ENCODE measurements at places on chromosomes 1 and 21. TPM values are rescaled to one million over a fixed set of nuclear protein-coding genes. Genes with fewer than 3 reads are reported as not detected.

DNA sequence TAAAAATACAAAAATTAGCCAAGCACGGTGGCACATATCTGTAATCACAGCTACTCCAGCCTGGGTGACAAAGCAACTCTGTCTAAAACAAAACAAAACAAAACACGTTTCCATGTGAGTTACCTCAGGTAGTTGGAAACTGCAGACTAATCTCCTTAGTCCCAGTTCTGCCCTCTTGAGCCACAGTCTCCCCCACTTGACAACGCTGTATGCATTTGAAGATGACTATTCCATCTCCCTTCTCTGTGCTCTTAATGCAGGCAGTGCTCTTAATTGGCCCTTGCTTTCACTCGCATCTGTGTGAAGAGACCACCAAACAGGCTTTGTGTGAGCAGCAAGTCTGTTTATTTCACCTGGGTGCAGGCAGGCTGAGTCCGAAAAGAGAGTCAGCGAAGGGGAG lies 19.6 kb upstream of the DHCR24 start:
- no peak overlapping the region for H3K4me3 ChIP-seq
- no peak for DNase-seq
- H3K27ac ChIP-seq = no peak overlapping the region
- peaks cover 18% of the 10 kb centered on the region for H3K27me3 ChIP-seq

DNA sequence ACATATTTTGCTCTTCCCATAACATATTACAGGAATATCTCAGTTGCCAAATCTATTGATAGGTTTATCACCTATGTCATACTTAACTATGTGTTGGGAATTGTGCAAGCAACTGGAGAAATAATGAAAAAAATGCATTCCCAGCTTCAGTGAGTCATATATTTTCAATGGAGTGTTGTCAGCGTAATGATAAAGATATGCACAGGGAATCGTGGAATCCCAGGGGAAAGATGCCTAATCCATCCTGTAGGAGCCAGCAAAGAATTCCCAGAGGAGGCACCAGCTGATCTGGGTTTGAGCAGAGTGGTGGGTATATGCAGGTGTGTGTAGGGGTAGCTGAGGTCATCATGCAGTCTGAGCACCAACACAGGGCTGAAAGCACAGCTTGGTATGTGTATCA lies 213.3 kb upstream of the DAB1 start:
- no peak for DNase-seq
- no peak overlapping the region for H3K27ac ChIP-seq
- no peak overlapping the region for H3K4me3 ChIP-seq
- H3K36me3 ChIP-seq = no peaks in the 10 kb centered on the region
- H3K27me3 ChIP-seq = no peaks in the 10 kb centered on the region

DNA sequence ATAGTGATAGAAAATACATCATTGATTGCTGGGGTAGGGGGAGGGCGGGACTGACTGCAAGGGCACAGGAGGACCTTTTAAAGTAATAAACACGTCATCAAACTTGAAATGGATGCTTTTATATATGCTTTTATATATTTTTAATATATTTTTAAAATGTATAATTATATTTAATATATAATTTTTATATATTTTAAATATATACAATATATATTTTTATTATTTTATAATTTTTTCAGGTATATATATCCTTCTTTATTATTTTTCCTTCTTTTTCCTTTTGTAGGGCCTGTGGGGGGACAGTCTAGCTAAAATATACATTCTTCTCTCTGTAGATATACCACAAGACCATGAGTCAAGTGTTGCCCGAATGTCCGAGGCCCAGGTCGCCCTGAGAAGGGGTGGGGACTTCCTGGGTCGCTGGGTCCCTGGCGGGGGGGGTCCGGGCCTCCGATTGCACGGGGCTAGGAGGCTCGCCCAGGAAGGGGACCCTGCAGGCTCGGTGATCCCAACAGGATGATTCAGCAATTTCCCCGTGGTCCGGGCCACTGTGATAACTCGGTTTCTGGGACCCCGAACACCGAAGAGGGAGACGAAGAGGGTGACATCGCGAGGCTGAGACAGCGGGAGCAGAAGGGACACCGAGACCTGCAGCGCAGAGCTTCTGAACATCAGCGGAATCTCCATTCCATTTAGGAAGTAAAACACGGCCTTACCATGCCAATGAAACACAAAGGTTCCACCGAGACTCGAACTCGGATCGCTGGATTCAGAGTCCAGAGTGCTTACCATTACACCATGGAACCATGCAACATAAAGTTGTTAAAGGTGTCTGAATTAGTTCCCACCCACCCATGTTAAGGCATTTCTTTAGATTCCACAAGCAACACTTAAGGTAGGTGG lies 112.5 kb upstream of the NBPF11 start:
- DNase-seq = peak; percentile 64
- peak overlapping the region; percentile 97 for H3K27ac ChIP-seq
- H3K4me3 ChIP-seq = peak overlapping the region; percentile 80
- H3K36me3 ChIP-seq = peaks cover 21% of the 10 kb centered on the region
- H3K4me1 ChIP-seq = peaks cover 23% of the 10 kb centered on the region

DNA sequence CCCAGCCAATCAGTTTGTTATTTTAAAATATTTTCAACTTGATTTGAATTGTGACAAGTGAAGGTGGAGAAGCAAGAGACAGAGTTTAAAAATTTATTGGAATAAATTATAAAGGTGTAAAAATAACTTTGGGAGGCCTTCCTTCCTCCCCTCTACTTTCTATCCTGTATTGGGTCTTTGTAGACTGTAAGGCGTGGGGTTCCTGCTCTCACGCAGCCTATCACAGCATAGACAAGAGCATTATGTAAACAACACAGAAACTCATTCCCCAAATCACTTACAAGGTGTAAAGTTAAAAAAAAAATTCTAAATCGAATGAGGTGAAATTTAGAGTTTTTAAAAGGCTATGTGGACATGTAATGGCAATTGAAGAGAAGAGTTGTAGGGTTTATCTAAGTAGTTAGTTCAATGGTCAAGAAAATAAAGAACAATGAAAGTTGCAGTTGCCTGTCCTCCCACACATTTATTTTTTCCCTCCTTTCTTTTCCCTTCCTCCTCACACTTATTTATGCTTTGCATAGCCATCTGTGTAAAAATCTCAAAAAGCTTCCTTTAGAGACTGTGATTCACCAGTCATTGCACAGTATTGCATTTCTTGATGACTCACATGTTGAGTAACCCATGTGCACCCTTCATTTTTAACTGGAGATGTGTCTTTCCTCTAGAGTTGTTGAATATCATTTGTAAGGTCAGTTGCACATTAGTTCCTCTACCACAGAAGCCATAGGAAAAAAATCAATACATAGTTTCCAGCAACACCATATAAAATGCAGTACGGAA lies 242.2 kb downstream of the PTPRC start:
- H3K36me3 ChIP-seq = peaks cover 42% of the 10 kb centered on the region
- H3K4me1 ChIP-seq = peaks cover 44% of the 10 kb centered on the region
- no peaks in the 10 kb centered on the region for H3K27me3 ChIP-seq
- H3K27ac ChIP-seq = peak overlapping the region; percentile 99
- peak overlapping the region; percentile 36 for H3K4me3 ChIP-seq
- DNase-seq = peak; percentile 57

DNA sequence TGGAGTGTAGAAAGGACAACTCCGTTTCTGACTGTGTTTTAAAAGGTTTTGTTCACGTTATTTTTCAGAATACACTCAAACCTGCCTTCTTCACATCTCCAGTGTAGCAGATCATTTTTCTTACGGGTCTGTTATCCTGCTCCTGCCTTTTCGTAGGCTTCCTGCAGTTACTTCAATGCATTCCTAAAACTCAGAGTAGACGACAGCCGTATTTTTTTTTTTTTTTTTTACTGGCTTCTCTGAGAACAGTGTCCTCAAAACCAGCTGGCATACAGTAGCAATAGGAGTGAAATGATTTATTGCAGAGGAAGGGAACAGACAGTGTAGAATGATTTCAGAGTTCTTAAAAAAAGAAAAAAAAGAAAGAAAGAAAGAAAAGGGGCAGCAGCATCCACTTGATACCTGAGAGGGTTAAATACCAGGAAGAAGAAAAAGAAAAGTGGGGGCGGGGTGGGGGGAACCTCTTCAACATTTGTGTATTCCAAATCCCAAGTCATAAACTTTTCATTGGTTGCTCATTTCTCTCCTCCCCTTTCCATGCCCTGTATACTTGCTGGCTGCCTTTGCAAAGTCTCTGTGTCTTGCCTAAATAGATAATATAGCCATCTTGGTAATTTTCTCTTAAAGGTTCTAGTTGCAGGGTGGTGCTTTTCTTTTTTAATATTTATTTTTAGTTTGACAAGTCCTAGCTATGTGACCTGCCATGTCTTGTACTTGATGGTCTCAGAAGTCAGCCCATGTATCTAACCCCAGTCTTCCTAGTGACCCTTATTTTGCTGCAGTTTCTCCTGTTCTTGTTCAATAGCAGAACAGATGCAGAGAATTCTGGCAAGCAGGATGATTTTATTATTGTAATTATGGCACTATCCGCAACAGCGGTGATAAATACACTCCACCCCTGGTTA lies 2.8 kb downstream of the TGFB2 start:
- H3K4me3 ChIP-seq = no peak overlapping the region
- H3K27ac ChIP-seq = no peak overlapping the region
- H3K4me1 ChIP-seq = peaks cover 34% of the 10 kb centered on the region
- no peaks in the 10 kb centered on the region for H3K27me3 ChIP-seq
- DNase-seq = no peak

GRCh38 chr1:93440272-93440671 lies 7.6 kb upstream of the FNBP1L start:
- no peaks in the 10 kb centered on the region for H3K27me3 ChIP-seq
- no peaks in the 10 kb centered on the region for H3K36me3 ChIP-seq
- peaks cover 22% of the 10 kb centered on the region for H3K4me1 ChIP-seq

- DNase-seq = no peak
- H3K36me3 ChIP-seq = peaks cover 25% of the 10 kb centered on the region
- H3K27ac ChIP-seq = no peak overlapping the region
- peaks cover 13% of the 10 kb centered on the region for H3K4me1 ChIP-seq
- no peaks in the 10 kb centered on the region for H3K27me3 ChIP-seq
These were observed 41.9 kb downstream of the TRIT1 start for GRCh38 chr1:39841429-39841828.

ARID4B gene
- total RNA-seq = 46.3 TPM

POU3F1 gene
- total RNA-seq = not detected

KCNE2 gene
- total RNA-seq = not detected

LMX1A gene
- not detected for total RNA-seq

Measured in Calu3 (cell line).